ENCODE measurements at places on chromosomes 1 and 21.

- no peak for DNase-seq
Observed at GRCh38 chr1:76074321-76075187, at the start of gene ST6GALNAC3. Gene ST6GALNAC3 (plus strand): TSS chr1:76074746.

GRCh38 chr1:225990705-225991464 is 8.3 kb downstream of the SDE2 start:
- no peak for DNase-seq

DNA sequence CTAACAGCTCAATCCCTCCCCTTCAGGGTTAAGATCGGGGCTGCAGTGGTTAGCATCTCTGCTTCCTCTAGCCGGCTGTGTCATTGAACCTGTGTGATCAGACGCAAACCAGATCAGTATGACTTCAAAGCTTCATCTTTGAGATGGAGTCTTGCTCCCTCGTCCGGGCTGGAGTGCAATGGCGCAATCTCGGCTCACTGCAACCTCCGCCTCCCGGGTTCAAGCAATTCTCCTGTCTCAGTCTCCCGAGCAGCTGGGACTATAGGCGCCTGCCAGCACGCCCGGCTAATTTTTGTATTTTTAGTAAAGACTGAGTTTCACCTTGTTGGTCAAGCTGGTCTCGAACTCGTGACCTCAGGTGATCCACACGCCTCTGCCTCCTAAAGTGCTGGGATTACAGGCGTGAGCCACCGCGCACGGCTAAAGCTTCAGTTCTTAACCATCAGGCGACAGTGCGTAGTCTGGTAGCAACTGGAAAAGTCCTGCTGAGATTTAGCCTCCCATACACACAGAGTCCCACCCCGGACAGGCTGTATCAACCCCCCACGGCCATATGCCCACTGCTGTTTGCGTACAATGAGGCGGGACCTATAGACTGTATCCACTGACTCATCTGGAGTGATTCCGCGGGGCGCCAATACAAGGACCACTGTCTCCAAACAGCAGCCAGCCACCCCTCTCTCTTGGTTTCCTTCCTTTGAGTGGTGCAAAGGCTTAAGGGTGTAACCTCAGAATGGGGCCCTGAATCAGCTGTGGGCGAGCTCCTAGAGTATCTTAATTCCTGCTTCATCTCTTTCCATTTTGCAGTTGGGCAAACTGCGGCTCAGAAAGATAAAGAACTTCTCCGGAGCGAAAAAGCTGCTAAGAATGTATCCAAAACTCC is 23.3 kb downstream of the CELA3A start:
- no peak for DNase-seq

GRCh38 chr21:45080232-45080631 is 5.9 kb downstream of the ADARB1 start:
- no peak for DNase-seq

DNA sequence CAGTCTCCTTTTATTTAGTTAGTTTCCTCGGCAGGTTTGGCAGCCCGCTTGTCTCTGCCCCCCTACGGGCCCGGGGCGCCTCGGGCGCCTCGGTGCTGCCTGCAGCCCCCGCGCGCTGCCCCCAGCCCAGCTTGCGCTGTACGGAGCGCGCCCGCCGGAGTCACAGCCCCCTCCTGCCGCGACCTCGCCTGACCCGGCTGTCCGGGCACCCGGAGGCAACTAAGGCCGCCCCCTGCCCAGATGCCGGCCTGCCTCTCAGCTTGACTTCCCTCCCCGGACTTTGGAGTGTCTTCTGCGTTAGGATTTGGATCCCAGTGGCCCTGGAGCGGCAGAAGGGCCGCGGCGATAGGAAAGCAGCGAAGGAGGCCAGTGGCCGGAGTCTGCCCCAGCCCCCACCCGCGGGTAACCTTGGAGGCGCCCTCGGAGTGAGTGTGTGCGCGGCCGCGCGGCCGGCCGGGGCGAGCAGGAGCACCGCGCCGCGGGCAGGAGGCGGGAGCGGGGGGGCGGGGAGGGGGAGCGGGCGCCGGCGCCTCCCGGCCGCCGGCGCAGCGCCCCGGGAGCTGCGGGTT is 7.6 kb downstream of the CDKN2C start:
- no peak for DNase-seq

GRCh38 chr21:26961698-26962097 is 5.2 kb downstream of the ADAMTS5 start:
- no peak for DNase-seq

DNA sequence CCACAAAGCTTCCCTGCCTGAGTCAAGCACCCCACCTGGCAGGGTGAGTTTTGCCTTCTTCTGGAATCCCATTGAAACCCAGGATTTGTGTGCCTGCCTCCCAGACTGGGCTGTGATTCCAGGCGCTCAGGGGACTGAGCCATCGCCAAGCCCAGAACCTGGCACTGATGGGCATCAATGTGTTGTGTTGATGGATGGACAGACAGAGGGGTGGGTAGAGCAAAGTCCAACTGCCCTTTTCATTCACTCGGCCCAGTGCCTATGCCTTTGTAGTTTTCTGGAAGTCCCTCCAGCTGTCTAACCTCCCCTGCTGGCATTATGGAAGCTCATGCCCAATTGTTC is 66.0 kb upstream of the LAPTM5 start:
- DNase-seq, result no peak

DNA sequence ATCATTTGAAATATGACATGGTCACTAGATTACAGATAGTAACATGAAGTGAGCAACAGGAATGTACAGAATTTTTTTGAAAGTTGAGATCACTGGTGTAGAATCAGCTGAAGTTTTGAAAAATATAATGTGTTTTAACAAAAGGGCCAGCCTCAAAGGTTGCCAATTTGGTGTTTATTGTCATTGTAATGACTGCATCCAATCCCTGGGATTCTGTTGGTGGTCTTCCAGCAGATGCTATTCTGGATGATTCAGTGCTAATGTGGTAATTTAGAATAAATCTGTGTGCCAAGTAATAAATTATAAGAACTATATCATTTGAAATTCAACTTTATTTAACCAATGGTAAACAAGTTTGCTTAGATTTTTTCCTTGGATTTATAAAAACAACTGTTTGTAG is 436.4 kb upstream of the PKN2 start:
- no peak for DNase-seq

GRCh38 chr1:182795563-182796228 is 6.1 kb downstream of the NPL start:
- no peak for DNase-seq

DNA sequence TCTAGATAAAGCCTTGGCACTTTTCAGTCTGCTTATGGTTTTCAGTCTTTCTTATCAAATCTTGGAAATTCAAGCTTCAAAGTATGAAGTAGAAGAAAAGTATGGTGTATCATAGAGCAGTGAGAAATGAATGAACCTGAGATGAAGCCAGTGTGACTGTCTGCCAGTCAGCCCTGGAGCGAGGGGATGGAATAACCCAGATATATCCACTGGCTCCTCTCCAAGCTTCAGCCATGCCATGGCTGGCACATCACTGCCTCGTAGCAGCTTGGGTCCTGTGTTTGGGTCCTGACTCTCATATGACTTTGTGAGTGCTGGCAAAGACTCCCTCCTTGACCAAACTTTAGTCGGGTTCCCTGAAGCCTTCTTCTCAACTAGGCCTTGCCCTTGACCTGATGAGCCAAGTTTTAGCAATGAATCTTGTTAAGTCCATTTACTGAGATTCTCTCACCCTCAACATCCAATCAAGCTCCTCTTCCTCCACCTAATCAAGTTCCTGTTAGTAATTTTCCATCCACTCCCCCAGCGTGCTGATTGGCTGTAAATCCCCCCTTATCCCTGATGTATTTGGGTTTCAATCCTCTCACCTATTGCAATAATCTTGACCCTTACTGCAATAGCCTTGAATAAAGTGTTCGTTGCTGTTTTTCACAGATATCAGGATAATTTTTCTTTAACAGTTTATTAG is 62.5 kb upstream of the PRDX6 start:
- DNase-seq, result no peak

- no peak for DNase-seq
Observed at GRCh38 chr1:12065872-12066271, 2.8 kb downstream of the TNFRSF8 start.

GRCh38 chr1:204271970-204272369 is 58.2 kb upstream of the GOLT1A start:
- DNase-seq, result no peak

DNA sequence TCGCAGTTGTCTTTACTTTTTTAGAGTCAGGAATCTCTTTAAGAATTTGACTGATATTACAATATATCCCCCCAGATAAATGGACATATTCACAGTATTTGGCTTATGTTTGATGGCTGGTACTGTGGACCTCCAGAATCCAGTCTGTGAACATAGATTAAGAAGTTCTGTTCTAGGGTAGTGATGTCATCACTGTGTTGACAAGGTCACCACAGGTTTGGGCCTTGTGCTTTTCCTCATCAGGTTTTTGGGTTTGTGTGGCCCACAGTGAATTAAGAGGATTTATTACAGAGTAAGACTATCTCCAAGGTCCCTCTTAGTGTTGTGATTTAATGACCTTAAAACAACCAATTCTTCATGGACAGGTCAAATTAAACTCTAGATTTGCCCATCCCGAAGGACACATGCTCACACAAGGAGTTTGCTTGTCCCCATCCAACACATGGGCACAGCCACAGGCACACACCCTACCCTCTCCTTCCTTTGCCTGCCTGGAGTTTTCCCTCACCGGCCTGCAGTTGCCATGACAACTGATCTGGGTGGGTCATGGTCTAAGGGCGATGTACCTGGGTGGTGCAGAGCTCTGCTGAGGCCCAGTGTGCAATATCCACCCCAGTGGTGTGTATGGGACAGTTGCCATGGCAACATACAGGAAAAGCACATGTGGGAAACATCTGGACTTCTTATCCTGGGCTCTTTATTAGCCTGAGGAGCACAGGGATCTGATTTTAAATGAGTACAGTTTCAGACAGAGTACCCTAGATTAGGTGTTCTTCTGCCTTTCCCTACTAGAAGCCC is 98.6 kb downstream of the NAV1 start:
- DNase-seq, result no peak

Data from HS-27A (cell line).